ENCODE measurements at places on chromosomes 13 and 19. TPM values are rescaled to one million over a fixed set of nuclear protein-coding genes. Genes with fewer than 3 reads are reported as not detected.

PTPRH gene
- 7.4 TPM for total RNA-seq

CRX gene
- not detected for total RNA-seq

PSG2 gene
- total RNA-seq, result not detected

GAPDHS gene
- total RNA-seq, result not detected

ZNF611 gene
- total RNA-seq, result 3.3 TPM

ZNF776 gene
- 6.3 TPM for total RNA-seq

MEGF8 gene
- 27.3 TPM for total RNA-seq

ZNF682 gene
- total RNA-seq, result not detected

GRK1 gene
- 0.02 TPM for total RNA-seq

GADD45GIP1 gene
- 55.0 TPM for total RNA-seq

Measured in A549 treated with DMSO at 1 μM for 4 hours (cell line).